ENCODE measurements at places on chromosomes 5 and 9.

- no peak for DNase-seq
Measured at GRCh38 chr5:139951296-139951924, 91.7 kb downstream of the NRG2 start.

GRCh38 chr5:34833976-34834793 lies 4.8 kb upstream of the TTC23L start:
- no peak for DNase-seq

- DNase-seq = no peak
Measured at GRCh38 chr5:180468732-180469585, 25.2 kb upstream of the CNOT6 start.

DNA sequence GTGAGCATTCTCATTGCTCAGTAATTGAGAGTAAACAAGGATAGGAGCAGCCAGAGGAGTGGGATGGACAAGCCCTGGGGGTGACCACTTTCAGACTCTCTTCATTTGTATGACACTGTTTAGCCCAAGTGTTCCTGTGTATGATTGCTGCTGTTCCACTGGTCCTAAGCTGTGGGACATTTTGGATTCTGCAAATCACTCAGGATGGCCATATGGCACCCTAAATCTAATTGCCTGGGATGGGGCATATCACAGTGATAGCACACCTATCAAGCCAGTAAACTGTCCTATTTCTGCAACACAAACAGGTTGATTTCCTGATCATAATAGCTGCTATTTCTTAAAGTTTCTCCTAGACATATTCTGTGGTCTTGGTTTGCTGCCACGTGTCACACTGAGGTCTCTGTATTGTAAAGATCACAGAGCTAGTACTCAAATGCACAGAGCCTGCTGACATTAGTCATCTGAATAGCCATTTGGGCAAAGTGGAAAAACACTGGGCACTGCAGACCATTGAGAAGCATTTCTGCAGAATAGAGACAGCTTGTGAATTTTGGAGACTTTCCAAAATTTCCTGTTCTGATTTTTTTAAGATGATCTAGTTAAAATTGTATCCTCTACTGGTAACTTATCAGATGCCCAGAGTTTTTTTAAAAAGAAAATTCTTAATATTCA lies 320.2 kb downstream of the RFX3 start:
- DNase-seq = no peak

- no peak for DNase-seq
Measured at GRCh38 chr9:22913026-22913425, 466.4 kb downstream of the DMRTA1 start.

- DNase-seq = no peak
Measured at GRCh38 chr5:55066277-55066676, 36.2 kb upstream of the GZMA start.

DNA sequence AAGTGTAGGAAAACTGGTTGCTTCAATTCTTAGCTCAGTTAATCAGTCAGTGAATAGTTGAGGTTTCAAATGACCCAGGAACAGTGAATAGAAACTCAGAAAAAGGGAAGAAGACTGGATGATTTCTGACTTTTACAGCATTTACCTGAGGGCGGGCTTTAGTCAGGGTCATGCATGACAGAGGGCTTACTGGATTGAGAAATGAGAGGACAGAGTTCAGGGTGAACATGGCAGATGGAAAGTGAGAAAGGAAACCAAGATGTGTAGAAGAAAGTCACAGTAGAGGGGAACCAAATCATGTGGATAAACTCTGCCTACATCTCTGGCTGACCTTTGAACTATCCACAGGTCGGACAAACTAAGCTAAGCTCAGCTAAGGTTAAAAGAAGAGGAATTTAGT lies 596.0 kb downstream of the SEMA5A start:
- no peak for DNase-seq

DNA sequence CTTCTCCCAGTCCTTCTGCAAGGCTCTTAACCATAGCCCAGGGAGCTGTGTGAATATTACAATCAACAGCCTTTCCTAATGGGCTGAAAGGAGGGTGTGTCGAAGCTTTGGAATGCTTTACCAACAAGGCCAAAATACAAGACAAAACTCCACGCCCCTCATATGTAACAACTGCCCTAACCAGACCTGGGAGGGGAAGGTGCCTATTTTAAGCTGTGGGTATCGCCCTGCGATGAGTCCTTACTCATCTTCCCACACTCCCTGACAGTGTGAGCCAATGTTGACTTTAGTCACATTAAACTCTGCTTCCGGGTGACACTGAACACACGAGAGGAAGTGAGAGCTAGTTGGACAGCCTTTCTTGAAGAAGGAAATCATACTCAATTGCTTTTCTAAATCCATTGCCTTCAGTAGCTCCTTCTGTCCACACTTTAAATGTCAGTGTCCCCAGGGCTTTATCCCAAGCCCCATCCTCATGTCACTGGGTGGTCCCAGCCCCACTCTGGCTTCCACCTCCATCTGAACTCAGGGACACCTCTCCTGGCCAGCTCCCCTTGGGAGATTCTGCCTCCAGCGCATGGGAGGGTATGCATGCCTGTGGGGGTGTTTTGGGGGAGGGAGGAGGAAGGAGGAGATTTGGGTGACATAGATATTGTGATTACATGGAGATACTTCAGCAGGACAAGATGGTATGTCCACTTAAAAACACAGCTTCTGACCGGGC lies 6.5 kb upstream of the TBC1D9B start:
- DNase-seq = peak; percentile 40

All from CD4-positive, alpha-beta T cell treated with Interferon alpha-2 for 1 hour (primary cell).